ENCODE measurements at places on chromosomes 12 and 14.

- no peak for DNase-seq
Measured at GRCh38 chr12:11787933-11788849, 138.7 kb downstream of the ETV6 start.

DNA sequence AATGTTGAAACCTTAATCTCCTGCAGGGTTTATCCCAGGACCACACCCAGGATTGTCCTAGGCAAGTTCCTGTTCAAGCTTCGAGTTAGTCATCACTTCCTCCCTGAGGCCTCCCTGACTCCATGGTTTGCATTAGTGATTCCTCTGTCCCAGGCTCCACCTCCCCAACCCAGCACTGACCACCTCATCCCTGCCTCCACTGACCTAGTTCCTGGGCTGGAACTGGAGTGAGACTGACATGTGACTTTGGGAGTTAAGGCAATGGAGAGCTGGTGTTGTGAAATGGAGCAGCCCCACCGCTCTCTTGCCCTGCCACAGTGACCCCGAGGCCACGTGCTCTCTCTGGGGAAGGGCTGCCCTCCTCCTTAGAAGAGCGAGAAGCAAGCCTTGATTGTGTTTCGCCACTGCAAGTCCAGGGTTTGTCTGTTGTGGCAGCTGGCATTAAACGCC, 15.8 kb upstream of the DTX1 start:
- no peak for DNase-seq

DNA sequence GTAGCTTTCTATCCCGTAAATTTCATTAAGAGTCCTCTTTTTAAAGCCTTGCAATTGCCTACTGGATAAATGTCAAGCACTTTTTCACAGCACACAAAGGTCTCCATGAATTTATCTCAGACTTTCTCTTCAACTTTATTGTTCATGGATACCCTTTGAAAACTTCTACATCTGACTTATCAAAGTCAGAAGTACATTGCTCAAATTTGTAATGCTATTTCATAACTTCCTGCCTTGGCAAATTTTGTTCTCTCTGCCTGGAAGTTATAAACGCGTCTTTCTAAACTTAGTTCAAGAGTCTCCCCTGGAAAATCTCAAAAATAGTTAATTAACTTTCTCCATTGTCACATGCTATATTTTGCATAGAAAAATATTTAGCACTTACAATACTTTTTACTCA, 55.9 kb upstream of the RERGL start:
- no peak for DNase-seq

GRCh38 chr14:50191499-50191898, 39.9 kb downstream of the SOS2 start:
- no peak for DNase-seq

DNA sequence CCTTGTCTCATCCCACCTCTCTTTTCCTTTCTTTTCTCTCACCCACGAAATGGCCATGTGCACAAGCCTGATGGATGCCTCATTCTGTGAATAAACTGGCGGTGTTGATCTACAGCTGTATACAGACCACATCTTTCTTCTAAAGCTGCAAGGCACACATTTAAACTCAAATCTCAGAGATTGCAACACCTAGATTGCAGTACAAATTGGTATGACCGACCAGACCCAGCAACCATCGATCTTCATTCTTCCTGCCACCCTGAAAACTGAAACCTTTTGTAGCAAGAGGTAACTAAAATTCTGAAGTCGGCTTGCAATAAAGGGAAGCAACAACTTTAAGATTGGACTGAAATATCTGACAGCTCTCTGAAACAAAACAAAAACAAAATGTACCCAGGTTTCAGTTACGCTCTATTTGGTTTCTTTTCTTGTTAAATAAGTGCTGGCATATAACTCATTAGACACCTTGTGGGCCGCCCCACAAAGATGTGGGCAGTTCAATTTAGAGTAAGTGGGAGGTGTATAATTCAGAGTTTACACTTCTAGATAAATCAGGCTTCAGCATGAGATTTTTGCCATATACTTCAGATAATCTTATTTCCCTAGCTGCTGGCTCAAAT, 390.0 kb upstream of the NOVA1 start:
- no peak for DNase-seq

- DNase-seq, result no peak
Measured at GRCh38 chr12:119624966-119625365, 31.4 kb downstream of the TMEM233 start.

- peak; percentile 19 for DNase-seq
Measured at GRCh38 chr12:112496496-112496895, 77.7 kb downstream of the PTPN11 start.

DNA sequence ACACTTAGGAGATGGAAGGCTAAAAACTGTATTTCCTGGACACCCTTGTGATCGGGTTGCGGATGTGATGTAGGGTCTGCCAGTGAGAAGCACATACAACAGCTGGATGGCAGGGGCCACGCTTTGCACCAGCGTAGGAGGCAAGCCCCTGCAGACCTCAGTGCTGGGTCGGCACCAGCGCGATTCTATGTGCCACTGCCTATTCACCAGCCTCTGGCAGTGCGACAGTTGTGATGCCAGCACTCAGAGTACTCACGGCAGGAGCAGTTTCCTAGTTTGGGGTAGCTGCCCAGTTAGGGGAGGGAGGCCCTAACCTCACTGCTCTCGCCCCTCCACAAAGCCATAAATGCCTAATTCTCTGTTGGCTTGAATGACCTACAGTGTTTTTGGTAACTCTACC, 31.6 kb downstream of the SPTLC2 start:
- DNase-seq, result no peak

GRCh38 chr12:64007853-64008252, 163.4 kb downstream of the SRGAP1 start:
- no peak for DNase-seq

DNA sequence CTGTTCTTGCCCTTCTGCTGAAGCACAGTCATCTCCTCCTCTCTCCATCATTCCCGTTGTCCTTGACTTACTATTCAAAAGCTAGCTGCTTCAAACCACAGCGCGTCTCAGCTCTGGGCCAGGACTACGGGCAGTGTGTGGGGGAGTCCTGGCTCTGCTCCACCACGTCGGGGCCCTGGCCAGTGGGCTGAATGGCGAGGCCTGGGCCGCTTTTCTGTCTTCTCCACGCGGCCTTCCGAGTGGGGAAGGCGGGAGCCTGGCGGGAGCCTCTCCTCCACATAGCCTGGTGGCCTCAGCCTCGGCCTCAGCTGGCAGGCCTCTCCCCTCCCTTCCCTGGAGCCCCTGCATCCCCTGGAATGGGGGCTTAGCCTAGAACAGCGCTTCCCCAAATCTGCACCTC, 16.5 kb downstream of the ANKRD9 start:
- DNase-seq, result no peak

- no peak for DNase-seq
Measured at GRCh38 chr14:34364201-34364600, 97.8 kb downstream of the SPTSSA start.

- DNase-seq, result no peak
Measured at GRCh38 chr12:89350260-89350629, 2.1 kb downstream of the DUSP6 start.

DNA sequence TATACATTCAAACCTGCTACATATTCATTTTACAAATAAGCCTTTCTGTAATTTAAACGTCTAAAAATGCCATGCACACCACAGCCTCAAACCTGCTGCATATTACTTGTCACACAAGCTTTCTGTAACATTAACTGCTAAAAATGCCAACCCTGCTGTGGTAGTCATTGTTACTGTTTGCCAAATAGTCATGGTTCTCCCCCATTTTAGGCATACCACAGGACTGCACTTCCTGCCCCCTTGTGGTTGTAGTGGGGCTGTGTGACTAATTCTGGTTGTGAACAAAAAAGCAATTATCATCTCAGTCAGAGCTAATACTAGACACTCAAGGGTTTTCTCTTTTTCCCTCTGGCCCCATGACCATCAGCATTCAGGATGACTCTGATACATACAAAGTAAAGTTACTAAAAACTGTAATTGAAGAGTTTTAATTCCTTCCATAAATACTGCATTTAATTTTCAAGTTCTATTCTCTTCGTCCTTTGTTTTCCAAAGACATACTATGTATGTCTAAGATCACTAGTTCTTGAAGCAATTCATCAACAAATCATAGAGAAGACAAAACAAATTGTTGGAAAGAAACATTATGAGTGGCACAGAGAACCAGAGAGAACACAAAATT, 5.7 kb upstream of the SLC35F4 start:
- peak; percentile 26 for DNase-seq

GRCh38 chr12:116631619-116632018, 72.4 kb downstream of the MAP1LC3B2 start:
- no peak for DNase-seq

GRCh38 chr12:120183211-120183631, 11.3 kb downstream of the GCN1 start:
- DNase-seq, result no peak

DNA sequence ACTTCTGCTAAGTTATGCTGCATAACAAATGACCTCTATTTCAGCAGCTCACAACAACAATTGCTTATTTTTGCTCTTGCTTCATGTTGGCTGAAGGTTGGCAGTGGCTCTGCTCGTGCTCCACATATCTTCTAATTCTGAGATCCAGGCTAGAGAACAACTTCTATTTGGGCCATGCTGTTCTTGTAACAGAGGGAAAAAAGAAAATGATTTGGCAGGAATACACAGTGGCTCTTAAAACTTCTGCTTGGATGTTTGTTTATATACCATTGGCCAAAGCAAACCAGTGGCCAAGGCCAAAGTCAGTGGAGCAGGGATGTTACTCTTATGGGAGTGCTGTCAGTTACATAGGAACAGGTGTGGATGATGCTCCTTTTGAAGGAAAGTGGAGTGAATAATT, 32.1 kb downstream of the GPHN start:
- DNase-seq, result no peak

- DNase-seq, result no peak
Measured at GRCh38 chr14:68730811-68731425, 61.9 kb downstream of the ZFP36L1 start.

GRCh38 chr12:2503762-2504161, 291.0 kb upstream of the FKBP4 start:
- no peak for DNase-seq

DNA sequence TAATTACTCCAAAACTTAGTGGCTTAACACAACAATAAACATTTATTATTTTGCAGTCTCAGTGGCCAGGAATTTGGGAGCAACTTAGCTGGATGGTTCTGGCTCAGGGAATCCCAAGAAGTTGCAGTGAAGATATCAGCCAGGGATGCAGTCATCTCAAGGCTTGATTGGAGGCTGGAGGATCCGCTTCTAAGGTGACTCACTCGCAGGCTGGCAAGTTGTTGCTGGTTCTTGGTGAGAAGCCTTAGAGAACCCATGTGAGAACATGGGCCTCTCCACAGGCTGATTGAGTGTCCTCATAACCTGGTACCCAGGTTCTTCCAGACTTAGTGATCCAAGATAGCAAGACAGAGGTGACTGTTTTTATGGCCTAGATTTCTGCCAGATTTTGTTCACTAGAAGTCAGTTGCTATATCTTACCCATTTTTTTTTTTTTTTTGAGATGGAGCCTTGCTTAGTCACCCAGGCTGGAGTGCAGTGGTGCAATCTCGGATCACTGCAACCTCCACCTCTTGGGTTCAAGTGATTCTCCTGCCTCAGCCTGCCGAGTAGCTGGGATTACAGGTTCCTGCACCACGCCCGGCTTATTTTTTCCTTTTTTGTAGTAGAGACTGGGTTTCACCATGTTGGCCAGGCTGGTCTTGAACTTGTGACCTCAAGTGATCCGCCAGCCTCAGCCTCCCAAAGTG, 32.5 kb downstream of the BRMS1L start:
- no peak for DNase-seq

- DNase-seq, result no peak
Measured at GRCh38 chr12:87015352-87015751, 759.2 kb upstream of the MGAT4C start.

DNA sequence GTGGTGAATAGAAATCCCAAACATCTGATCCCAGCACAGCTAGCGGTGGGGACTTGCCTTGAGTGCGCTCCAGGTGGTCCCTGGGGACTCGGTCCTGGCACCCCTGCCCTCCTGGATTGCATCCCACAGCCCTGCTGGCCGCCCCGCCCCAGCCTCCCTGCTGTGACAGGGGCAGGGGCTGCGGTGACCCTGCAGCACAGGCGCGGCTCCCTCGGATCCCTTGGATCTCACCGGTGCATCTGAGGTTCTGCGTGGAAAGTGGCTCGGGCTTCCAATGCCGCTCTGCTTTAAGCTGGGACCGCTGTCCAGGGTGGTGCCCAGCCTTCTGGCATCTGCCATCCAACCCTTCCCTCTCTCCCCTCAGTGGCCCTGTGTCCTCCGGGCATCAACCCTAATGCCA, 16.0 kb downstream of the ANKRD9 start:
- no peak for DNase-seq

GRCh38 chr14:24664366-24664765, 30.4 kb upstream of the GZMB start:
- DNase-seq, result no peak

DNA sequence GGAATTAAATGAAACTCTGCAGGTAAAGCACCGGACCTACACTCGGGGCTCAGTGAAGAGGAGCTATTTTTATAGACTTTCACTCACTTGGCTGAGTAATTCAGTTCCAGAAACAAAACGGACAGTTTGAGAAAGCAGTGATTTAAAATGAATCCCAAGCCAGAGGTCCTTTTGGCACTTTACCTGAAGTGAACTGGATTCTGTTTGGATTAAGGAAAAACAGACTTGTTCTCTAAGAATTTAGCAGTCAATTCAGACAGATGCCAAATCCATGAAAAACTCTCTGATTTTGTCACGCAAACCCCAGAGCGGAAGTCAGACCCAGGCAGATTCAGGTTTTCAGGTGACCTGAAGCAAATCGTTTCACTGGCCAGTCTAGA, 4.9 kb upstream of the VASH1 start:
- no peak for DNase-seq

DNA sequence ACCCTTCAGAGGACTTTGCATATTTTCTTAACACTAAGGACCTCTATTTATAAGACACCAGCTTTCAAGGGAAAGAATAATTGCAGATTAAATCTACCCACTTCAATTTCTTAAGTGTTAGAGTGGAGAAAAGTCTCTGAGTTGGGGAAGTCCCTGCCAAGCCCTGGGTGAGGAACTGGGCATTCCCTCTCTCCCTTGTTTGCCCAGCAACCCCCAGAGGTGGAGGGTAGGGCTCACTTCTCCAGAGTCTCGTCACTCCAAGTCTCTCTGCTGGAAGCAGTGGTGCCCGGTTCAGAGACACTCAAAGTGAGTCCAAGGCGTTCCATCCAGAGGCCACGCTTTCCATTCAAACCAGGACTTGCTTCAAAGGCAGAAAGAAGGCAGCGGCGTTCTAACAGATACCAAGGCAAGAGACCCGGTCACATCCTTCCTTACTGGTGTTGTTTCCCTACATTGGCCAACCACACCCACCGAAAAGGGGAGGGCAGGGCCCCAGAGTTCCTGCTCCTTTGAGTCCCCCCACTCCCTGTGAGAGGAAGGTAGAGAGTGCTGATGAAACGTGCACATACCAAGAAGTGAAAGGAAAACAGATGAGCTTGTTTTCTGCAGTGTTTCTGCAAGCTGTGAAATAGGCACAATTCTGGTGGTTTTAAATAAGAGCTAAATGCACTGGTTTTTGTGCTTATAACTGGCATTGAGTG, 6.1 kb upstream of the BDKRB2 start:
- no peak for DNase-seq

- no peak for DNase-seq
Measured at GRCh38 chr14:20726531-20726930, 19.2 kb upstream of the EDDM3A start.
